NCI-H69 (cell line): ENCODE measurements at places on chromosomes 6 and 20.

DNA sequence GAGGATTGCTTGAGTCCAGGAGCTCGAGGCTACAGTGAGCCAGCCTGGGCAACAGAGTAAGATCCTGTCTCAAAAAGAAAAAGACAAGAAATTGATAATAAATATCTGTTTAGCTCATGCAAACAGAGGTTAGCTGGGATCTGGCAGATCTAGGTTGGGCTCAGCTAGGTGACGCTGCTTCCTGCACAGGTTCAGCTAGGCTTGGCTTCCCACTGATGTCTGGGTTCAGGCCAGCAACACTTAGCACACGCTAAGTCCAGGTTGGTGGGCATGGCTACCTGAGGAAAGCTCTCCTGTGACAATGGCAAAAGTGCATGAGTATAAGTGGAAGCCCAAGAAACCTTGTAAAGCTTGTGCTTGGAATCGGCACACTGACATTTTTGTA lies 48.7 kb downstream of the RIN2 start:
- peak; percentile 94 for DNase-seq

DNA sequence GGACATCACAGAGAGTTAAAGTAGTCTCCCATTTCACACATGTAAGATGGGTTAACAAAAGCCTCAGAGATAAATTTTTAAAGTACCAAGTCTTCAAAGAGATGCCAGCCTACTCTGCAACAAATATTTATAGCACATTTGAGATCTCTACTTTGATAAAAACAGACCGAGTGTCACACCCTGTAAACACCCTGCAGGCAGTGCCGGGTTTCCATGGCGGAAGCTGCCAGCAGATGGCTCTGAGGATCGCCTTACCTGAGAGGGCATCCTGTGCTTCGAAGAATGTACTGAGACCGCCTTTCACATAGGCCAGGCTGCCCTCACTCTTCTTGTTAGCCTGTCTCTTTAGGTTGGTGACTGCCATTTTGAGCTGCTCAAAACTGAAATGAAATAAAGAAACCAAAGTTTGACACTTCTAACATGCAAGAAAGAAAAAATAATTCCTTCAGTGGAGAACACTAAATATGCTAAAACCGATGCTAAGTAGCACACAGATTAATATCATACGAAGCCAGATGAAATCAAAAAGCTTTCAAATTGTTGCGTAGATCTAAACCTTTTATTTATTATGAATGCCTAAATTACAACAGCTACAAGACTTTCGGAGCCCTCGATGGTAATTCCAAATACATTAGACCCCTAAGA lies 39.3 kb downstream of the HUS1B start:
- peak; percentile 79 for DNase-seq

DNA sequence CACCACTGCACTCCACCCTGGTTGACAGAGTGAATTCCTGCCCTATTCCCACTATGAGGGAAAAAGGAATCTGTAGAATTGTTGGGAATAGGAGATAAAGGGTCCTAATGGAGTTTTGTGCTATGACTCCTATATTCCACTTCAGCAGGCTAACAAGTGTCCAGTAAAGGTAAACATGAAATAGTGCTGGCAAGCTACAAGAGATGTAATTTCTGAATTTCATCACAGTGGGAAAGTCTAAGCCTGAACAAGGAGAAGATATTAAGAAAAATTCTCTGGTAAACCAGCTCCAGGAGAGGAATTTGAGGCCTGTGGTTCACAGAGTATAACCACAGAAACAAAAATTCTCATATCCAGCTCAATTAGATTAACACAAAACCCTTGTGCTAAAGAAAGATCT lies 10.3 kb upstream of the C6orf58 start:
- DNase-seq = no peak

DNA sequence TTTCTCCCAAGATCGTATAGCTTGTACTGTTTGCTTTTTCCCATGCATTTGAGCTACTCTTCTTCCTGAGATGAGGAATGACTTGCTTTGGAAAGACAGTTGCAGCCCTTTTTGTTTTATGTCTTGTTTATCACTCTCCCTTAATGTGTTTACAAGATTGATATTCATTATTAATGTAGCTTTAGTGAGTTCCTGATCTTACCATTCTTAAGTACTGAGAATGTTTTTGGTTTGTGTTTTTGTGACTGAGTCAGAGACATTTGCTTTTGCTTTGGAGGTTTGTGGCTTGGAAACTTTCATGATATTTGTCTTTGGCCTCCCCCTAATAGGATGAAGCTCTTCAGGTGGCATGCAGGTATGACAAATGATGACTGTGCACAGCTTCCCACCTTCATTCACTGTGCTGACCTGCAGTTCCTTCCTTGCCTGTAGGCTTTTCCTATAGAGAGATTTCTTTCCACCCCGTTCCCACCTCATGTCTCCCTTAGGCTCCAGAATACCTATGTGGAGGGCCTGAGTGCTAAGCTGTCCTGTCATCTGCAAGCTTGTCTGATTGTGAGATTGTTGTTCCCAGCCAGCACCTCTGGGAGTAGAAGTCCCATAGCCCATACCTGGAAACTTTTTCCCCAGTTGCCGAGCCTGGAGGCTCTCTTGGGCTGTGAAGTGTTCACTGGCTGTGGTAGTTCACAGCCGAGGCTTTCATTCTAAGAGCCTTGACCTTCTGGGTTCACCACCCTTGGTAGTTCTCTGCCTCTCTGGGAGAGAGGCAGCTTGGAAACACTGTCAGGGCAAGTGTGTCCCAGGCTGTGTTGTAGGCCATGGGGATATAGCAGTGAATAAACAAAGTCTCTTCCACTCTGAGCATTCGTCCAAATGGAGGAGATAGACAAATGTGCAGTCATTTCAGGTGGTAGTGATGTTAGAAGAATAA lies 27.1 kb downstream of the CDS2 start:
- no peak for DNase-seq

GRCh38 chr6:18216411-18216810 lies 47.9 kb downstream of the DEK start:
- DNase-seq = no peak
